Stimulated activated CD8-positive, alpha-beta memory T cell treated with anti-CD3 and anti-CD28 coated beads, Interleukin-4, amount 100 ng/mL, for 1 hour (primary cell): ENCODE measurements at places on chromosomes 2 and 18.

- DNase-seq = no peak
These were observed 84.0 kb downstream of the LIPG start for GRCh38 chr18:49645841-49646351.

DNA sequence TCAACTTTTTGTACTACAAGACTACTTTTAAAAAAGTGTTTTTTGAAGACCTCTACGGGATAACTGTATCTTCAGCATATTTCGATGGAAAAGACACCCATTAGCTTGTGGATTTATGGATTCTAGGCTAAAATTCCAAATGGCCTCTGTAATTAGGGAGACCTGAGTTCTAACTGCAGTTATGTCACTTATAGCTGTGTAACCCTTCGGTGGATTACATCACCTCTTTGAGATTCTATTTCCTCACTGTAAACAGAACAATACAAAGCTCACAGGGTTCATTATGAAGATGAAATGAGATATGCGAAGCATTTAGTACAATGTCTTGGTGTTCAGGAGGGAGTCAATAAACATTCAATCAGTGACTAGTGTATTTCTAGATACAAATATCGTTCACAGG lies 24.2 kb downstream of the LMAN2L start:
- DNase-seq = no peak

GRCh38 chr2:82599021-82599420 lies 1860.1 kb downstream of the SUCLG1 start:
- DNase-seq = no peak

DNA sequence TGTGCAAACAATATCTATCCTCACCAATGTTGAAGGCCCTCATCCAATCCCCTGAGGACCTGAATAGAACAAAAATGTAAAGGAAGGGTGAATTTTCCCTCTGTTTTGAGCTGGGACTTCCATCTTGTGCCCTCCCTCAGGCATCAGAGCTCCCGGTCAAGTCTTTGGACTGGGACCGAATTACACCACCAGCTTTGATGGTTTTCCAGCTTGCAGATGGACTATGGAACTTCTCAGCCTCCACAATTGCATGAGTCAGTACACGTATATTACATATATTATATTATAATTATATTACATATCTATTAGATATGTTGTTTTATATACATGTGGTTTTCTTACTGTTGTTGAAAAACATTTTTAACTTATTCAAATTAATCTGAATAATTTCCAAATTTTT lies 496.4 kb downstream of the CMPK2 start:
- DNase-seq = no peak

- no peak for DNase-seq
These were observed 2.5 kb downstream of the RAX start for GRCh38 chr18:59270689-59271257.

GRCh38 chr2:187976259-187976985 lies 315.3 kb upstream of the GULP1 start:
- no peak for DNase-seq

DNA sequence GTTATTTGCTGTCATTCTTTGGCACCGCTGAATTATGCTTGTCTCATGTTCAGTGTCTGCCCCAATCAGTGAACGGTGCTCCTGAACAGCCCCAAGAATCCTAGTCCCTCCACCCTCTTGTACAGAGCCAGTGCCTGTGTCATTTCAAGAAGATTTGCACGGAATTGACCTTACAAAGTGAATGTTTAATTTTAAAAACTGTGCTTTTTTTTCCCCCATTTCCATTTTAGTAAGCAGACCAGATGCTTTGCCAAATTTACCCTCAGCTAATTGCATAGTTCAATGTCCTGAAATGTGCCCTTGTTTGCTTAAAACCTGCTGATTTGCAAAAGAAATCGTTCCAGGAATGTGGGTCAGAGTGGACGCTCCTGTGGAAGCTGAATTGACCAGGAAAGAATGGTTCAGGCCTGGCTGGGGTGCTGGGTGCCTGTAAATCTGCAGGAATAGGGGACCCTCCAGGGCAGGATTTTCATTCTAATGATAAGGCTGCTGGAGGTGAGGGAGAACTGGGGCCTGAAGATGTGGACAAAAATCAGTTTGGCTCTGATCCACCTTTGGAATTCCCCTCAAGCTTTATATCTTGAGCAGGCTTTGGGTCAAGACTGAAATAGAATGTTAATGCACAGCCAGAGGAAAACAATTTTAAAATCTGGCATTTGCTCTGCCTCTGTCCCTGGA lies 20.1 kb downstream of the TMEM17 start:
- no peak for DNase-seq

GRCh38 chr2:134780972-134781371 lies 57.4 kb upstream of the ACMSD start:
- DNase-seq = no peak
